ENCODE measurements at places on chromosomes 11 and 22.

GRCh38 chr22:48953830-48954229, 873.8 kb downstream of the BRD1 start:
- DNase-seq: no peak

- no peak for DNase-seq
These were observed 632 bp downstream of the OR10Q1 start for GRCh38 chr11:58227956-58228615.

GRCh38 chr11:72436661-72437060, 2.3 kb upstream of the CLPB start:
- no peak for DNase-seq

GRCh38 chr11:12445001-12445400, 67.6 kb downstream of the PARVA start:
- DNase-seq: no peak

DNA sequence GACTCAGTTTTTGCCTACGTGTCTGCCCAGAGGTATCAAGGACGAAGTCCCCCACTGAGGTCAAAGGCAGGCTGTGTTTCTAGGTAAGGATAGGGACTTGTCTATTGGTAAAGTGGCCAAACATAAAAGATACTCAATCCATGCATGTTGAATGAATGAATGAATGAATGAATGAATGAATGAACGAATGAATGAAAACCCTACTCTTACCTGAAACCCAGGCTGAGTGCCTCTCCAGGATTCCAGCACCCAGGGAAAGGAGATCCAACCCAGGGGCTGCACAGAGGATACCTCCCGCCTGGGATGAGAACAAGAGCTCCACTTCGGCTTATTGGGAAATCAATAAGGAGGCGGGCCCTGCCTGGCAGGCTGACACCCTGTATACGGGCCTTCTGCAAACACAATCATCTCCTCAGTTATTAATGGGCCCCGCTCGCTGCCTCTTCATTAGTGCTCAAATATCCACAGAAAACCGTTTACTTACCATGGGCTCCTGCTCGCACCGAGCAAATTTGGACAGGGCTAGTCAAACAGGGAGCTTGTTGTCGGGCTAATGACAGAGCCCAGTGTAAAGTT, 177.4 kb downstream of the BUD13 start:
- DNase-seq: peak; percentile 87

DNA sequence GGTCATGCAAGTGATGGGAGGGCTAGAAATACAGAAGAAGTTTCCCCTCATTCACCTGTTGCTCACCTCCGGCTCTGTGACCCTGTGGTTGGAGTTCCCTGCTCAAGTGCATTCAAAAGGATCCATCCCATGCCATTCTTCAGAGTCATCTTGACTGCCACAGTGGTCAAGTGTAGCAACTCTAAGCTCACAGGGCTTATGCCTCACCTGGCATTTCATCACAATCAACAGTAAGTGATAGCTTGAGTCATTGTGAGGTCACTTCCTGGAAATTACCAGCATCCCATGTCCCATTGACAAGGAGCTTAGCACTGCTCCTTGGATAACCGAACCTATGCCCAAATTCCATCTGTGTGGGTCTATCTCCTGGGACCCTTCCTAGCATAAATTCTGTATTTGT, 55.6 kb downstream of the OR4C45 start:
- DNase-seq: no peak

- DNase-seq: no peak
These were observed 1.6 kb downstream of the SLC22A12 start for GRCh38 chr11:64592656-64593055.
